Tibial artery (tissue), 4 donors: ENCODE measurements at places on chromosomes 1 and 21.

- no peak for DNase-seq
These were observed 25.4 kb upstream of the S100A7 start for GRCh38 chr1:153485863-153486262.

GRCh38 chr1:213737398-213738035 lies 250.3 kb upstream of the PROX1 start:
- no peak for DNase-seq

GRCh38 chr1:1024771-1025699 lies 5.1 kb downstream of the AGRN start:
- no peak for DNase-seq

- DNase-seq, result no peak
These were observed 16.1 kb upstream of the DPYD start for GRCh38 chr1:97936976-97937375.

- DNase-seq, result no peak
These were observed 238.2 kb upstream of the SGIP1 start for GRCh38 chr1:66295803-66296202.

- DNase-seq, result no peak
These were observed 15.9 kb downstream of the BMP8A start for GRCh38 chr1:39507230-39507928.

DNA sequence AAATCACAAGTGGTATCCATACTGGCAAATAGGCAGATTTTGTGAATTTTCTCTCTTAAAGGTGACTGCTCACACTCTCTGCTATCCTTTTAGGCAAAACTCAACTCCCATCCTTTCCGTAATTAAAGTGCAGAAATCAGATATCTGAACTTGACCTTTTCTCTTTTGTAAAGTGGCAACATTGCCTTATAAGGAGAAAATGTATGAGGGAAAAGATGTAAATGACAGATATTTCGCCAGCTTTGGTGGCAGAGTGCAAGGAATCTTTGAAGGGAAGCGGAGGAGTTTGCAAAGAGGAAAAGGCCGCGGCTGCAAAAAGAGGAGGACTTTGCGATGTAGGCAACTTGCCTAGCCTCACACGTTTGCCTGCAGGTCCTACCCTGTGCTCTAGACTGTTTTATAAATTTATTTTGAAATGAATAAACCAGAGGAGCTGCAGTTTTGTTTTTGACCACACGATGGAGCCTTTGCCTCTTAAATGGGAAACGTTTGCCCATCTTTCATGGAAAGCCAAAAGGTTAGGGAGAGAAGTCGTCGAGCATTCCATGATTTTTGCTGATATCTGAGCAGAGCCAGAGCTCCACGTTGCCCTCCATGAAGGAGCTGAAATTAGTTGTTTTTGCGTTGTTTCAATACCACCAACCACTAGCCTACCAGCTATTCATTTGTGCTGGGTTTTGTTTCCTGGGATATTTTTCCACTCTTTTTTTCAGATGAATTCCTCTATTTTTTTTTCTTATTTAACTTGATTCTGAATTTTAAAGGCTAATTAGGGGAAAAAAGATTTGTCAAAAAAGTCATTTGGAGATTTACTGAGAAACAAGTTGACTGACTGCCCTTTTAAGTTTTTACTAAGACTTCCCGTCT lies 242.3 kb downstream of the LMX1A start:
- DNase-seq, result no peak

DNA sequence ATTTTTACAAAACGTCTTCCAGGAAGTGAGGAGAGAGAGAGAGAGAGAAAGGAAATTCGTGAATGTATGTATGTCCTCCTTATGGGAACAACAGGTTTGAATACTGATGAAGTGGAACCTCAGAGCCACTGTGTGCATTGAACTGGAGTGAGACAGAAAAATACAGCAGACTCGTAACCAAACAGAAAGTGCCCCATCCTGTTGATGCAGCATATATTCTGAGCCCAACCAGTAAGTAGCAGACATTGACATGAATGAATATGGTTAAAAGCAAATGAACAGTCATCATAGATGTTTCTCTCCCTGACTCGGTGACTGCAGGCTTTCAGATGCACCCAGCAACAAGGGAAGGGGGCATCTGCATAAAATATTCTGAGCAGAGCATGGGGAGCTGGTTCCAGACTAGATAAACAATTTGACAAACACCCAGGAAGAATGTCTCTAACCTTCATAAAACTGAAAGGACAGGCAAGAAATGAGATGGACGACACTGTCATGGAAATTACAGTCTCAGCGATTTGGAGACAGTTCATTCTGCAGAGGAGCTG lies 471.0 kb upstream of the PBX1 start:
- no peak for DNase-seq

DNA sequence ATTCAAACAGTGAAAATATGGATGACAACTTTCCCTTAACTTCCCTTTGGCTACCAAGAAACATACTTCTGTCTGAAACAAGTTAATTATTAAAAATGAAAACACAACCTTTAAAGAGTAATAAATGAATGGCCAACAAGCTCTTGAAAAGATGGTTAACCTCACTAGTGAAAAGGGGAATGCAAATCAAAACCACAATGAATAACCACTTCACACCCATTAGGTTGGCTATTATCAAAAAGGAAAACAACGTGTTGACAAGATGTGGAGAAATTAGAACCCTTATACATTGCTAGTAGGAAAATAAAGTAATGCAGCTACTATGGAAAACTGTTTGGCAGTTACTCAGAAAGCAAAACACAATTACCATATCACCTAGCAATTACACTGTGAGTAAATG lies 14.1 kb downstream of the COP1 start:
- no peak for DNase-seq
